Panc1 (cell line): ENCODE measurements at places on chromosomes 6 and 20. TPM values are rescaled to one million over a fixed set of nuclear protein-coding genes. Genes with fewer than 3 reads are reported as not detected.

The HLA-G gene
- total RNA-seq: 0.62 TPM

The SAMD5 gene
- 0.23 TPM for total RNA-seq

The CRISP3 gene
- total RNA-seq: not detected

The SEL1L2 gene
- total RNA-seq: not detected

The STK38 gene
- total RNA-seq: 44.7 TPM

The TRIM15 gene
- total RNA-seq: 0.13 TPM

The CYP24A1 gene
- total RNA-seq: 3.0 TPM

The GHRH gene
- total RNA-seq: not detected

The HLA-DPA1 gene
- total RNA-seq: 0.69 TPM

The CDKN1A gene
- 46.2 TPM for total RNA-seq

The ZNF322 gene
- 31.2 TPM for total RNA-seq

The FUT9 gene
- total RNA-seq: not detected

The KCNK5 gene
- total RNA-seq: 0.77 TPM

The PGC gene
- total RNA-seq: 0.18 TPM

The ELOVL4 gene
- total RNA-seq: 0.41 TPM

DNA sequence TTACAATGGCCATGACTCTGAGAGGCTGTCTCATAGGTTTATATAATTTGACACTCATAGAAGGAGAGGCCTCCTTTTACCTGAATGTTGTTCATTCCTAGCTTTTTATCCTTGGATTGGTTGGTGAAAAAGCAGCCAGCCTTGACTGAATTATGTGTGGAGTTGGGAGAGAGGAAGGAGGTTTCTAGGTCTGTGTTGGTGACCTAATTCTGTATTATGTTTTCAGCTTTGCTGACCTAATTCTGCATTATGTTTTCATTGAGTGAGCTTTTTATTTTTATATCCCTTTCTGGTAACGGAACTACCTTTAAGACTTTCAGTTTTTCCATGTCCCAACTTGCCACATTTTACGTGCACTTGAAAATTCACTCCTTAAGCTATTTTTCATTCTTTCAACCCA, 59.1 kb upstream of the RNF144B start:
- DNase-seq: no peak
- H3K27ac ChIP-seq: no peak overlapping the region
- H3K27me3 ChIP-seq: no peaks in the 10 kb centered on the region

- H3K4me1 ChIP-seq: no peaks in the 10 kb centered on the region
- H3K27ac ChIP-seq: no peak overlapping the region
- no peak overlapping the region for H3K4me3 ChIP-seq
These were observed 266.8 kb downstream of the EPM2A start for GRCh38 chr6:145468534-145468933.

DNA sequence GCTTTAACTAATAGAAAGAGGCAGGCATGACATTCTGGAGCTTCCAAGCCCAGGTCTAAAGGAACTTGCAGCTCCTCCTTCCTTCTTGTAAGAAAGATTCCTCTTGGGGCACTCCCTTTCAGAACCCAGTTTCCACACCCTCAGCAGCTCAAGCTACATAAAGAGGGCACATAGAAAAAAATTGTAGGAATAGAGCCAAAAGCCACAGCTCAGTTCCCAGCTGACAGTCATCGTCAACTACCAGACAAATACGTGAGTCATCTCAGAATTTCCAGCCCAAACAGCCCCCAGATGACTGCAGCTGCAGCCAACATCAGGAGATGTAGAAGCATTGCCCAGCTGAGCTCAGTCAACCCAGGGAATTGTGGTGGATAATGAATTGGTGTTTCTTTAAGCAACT, 349.8 kb upstream of the ARID1B start:
- H3K4me3 ChIP-seq: no peak overlapping the region
- H3K27ac ChIP-seq: peak overlapping the region; percentile 62; the same call in 1 of the 2 replicates
- H3K36me3 ChIP-seq: no peaks in the 10 kb centered on the region
- no peaks in the 10 kb centered on the region for H3K27me3 ChIP-seq

GRCh38 chr6:127879685-127880084, 21.2 kb downstream of the THEMIS start:
- no peak overlapping the region for H3K27ac ChIP-seq
- H3K27me3 ChIP-seq: no peaks in the 10 kb centered on the region
- DNase-seq: no peak
- H3K4me3 ChIP-seq: no peak overlapping the region
- H3K4me1 ChIP-seq: no peaks in the 10 kb centered on the region

- DNase-seq: no peak
- H3K4me3 ChIP-seq: no peak overlapping the region
- H3K36me3 ChIP-seq: no peaks in the 10 kb centered on the region
- no peak overlapping the region for H3K27ac ChIP-seq
- no peaks in the 10 kb centered on the region for H3K27me3 ChIP-seq
- H3K4me1 ChIP-seq: no peaks in the 10 kb centered on the region
These were observed 183.0 kb upstream of the QKI start for GRCh38 chr6:163231356-163232014.

DNA sequence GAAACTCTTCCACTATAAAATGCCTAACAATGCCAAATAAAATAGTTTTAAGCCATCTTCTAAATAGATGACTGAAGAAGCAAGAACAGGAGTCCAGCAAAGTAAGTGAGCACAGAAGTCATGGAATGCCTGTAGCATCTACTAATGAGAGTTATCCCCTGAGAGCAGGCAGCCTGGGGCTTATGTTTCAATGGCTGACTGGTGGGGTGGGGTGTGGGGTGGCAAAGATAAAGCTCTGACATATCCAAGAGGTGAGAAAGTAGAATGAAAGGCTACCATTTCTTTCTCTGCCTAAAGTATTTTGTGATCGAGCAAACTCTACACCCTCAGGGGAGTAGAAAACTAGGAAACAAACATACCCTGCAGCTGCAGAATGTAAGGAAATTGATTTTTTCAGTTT, 348.8 kb downstream of the TFAP2B start:
- no peaks in the 10 kb centered on the region for H3K36me3 ChIP-seq
- no peak overlapping the region for H3K4me3 ChIP-seq
- no peak overlapping the region for H3K27ac ChIP-seq
- H3K27me3 ChIP-seq: no peaks in the 10 kb centered on the region
- DNase-seq: no peak

DNA sequence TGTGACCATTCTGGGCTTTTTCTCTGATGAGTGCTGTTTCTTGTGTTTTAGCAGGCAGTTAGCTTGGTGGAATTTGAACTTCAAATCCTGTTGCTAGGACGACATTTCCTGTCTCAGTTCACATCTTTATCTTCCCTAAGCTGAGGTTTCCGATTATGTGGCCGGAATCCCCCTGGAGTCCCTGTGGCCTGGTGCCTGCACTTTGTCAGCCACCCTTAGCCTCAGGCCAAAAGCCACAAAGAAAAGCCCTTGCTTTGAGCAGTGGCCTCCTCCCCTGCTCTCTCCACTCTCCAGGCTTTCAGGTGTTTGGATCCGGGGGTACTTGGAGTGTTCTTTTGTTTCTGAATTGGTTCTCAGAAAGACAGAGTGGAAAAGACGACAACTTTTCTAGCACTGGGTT, 59.9 kb upstream of the PMEPA1 start:
- H3K4me1 ChIP-seq: peaks cover 16% of the 10 kb centered on the region
- no peaks in the 10 kb centered on the region for H3K27me3 ChIP-seq
- H3K4me3 ChIP-seq: no peak overlapping the region

GRCh38 chr6:13485923-13486562, 1.4 kb downstream of the GFOD1 start:
- H3K27me3 ChIP-seq: peaks cover 22% of the 10 kb centered on the region
- H3K4me3 ChIP-seq: peak overlapping the region; percentile 68
- no peak for DNase-seq
- H3K27ac ChIP-seq: no peak overlapping the region
- H3K36me3 ChIP-seq: no peaks in the 10 kb centered on the region

DNA sequence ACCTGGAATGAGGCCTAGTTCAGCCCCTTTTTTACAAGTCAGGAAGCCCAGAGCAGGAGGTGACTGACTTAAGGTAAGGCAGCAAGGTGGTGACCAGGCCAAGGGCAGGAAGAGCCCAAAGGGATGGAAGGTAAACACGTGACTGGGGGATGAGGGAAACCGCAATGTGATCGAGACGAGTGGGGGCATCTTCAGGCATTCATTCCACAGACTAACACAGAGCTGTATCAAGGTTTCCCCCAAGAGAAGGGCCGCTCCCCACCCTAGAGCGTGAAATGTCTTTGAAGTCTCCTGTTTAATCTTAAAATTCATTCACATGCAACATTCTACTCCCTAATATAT, 76.3 kb upstream of the PIM1 start:
- H3K4me1 ChIP-seq: peaks cover 18% of the 10 kb centered on the region
- no peaks in the 10 kb centered on the region for H3K36me3 ChIP-seq
- no peak overlapping the region for H3K4me3 ChIP-seq
- no peaks in the 10 kb centered on the region for H3K27me3 ChIP-seq
- H3K27ac ChIP-seq: no peak overlapping the region; the same call in 1 of the 2 replicates

DNA sequence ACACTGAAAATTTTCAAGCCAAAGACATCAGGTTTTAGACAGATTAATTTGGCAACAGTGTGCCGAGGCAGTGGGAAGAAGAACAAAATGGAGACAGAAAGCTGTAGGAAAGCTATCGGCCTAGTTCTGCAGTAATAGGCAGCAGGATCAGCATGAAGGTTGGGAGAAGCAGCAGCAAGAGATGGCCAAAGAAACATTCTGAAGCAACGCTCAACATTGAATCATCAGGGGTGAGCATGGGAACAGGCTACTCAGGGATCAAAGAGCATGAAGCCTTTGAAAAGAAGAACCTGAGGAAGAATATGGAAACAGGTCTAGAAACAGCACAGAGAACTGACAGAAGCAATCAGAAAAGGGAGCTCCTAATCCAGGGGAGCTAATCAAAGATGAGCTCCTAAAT, 7.1 kb upstream of the DST start:
- peaks cover 29% of the 10 kb centered on the region for H3K36me3 ChIP-seq
- peaks cover 10% of the 10 kb centered on the region for H3K4me1 ChIP-seq
- DNase-seq: no peak
- H3K27ac ChIP-seq: no peak overlapping the region

- DNase-seq: no peak
- no peaks in the 10 kb centered on the region for H3K4me1 ChIP-seq
- H3K4me3 ChIP-seq: no peak overlapping the region
- H3K36me3 ChIP-seq: no peaks in the 10 kb centered on the region
- H3K27ac ChIP-seq: no peak overlapping the region
These were observed 161.3 kb upstream of the RREB1 start for GRCh38 chr6:6946206-6947155.

DNA sequence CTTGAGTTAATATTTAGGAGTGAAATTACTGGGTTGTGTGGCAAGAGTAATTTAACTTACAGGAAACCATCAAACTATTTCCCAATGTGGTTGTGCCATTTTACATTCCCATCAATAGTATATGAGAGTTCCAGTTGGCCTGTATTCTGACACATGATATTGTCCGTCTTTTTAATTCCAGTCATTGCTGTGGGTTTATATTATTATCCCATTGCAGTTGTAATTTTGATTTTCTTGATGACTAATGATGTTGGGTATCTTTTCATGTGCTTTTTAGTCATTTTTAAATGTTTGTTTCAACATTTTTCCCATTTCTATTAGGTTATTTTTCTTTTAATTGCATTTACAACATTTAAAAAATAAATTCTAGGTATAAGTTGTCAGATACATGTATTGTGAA, 614.0 kb downstream of the UTRN start:
- no peak overlapping the region for H3K4me3 ChIP-seq
- no peaks in the 10 kb centered on the region for H3K27me3 ChIP-seq
- no peaks in the 10 kb centered on the region for H3K36me3 ChIP-seq

DNA sequence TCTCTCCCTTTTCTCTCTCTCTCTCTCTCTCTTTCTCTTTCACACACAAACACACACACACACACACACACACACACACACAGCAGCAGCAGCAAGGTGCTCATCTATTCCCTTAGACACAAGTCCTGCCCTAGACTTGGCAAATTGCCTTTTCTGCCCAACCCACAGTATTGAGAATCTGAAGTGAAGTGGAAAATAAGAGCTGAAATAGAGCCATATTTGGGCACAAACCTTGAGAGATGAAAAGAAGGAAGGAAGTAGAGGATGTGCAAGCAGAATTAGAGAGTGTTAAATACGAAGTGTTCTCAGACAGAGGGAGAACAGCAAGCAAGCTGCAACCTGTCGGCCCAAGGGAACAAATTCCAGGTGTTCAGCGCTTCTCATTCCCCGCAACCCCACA, 557.5 kb upstream of the NOX3 start:
- H3K36me3 ChIP-seq: no peaks in the 10 kb centered on the region
- DNase-seq: no peak
- no peaks in the 10 kb centered on the region for H3K4me1 ChIP-seq
- no peaks in the 10 kb centered on the region for H3K27me3 ChIP-seq
- H3K27ac ChIP-seq: no peak overlapping the region

GRCh38 chr6:166279393-166279679, 28.9 kb downstream of the PRR18 start:
- no peaks in the 10 kb centered on the region for H3K36me3 ChIP-seq
- no peak overlapping the region for H3K27ac ChIP-seq
- no peaks in the 10 kb centered on the region for H3K4me1 ChIP-seq
- DNase-seq: no peak
- H3K4me3 ChIP-seq: no peak overlapping the region
- H3K27me3 ChIP-seq: no peaks in the 10 kb centered on the region; the same call in 1 of the 2 replicates

- H3K27me3 ChIP-seq: no peaks in the 10 kb centered on the region
- H3K36me3 ChIP-seq: no peaks in the 10 kb centered on the region
- H3K4me3 ChIP-seq: peak overlapping the region; percentile 20
- no peak for DNase-seq
These were observed 385.5 kb downstream of the HDGFL1 start for GRCh38 chr6:22954749-22955385.

- DNase-seq: no peak
- no peaks in the 10 kb centered on the region; the same call in 1 of the 2 replicates for H3K36me3 ChIP-seq
- peak overlapping the region; percentile 86 for H3K4me3 ChIP-seq
- H3K27me3 ChIP-seq: no peaks in the 10 kb centered on the region
- H3K27ac ChIP-seq: peak overlapping the region; percentile 77
- peaks cover 14% of the 10 kb centered on the region for H3K4me1 ChIP-seq
These were observed 1.4 kb downstream of the TFEB start for GRCh38 chr6:41733707-41734665.

- peaks cover 3% of the 10 kb centered on the region; the same call in 1 of the 2 replicates for H3K27me3 ChIP-seq
- H3K4me3 ChIP-seq: no peak overlapping the region
- H3K36me3 ChIP-seq: no peaks in the 10 kb centered on the region
These were observed 228.0 kb upstream of the TAB2 start for GRCh38 chr6:149089510-149089909.

GRCh38 chr6:111950661-111951496, 77.6 kb upstream of the FYN start:
- peaks cover 51% of the 10 kb centered on the region for H3K27me3 ChIP-seq
- no peak for DNase-seq
- no peaks in the 10 kb centered on the region for H3K4me1 ChIP-seq
- no peak overlapping the region for H3K27ac ChIP-seq
- no peak overlapping the region for H3K4me3 ChIP-seq

DNA sequence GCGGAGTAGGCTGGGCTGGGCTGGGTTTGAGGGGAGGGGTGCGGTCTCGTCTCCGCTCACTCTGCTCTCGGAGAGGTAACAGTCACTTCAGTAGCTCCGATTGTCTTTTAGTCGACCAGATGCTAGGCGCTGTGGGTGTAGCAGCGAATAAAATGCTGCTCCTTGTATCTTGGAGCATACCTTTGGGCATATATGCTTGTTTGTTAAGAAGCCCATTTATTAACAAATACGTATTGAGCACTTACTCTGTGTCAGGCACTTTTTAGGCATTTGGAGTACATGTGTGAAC, 545 bp downstream of the ACTR5 start:
- H3K4me1 ChIP-seq: peaks cover 14% of the 10 kb centered on the region
- peak overlapping the region; percentile 82 for H3K27ac ChIP-seq
- DNase-seq: no peak
- H3K4me3 ChIP-seq: peak overlapping the region; percentile 95
- no peaks in the 10 kb centered on the region for H3K27me3 ChIP-seq
